ENCODE measurements at places on chromosomes 16 and 17.

GRCh38 chr17:33403194-33403593 lies 110.1 kb upstream of the ASIC2 start:
- no peak for DNase-seq

DNA sequence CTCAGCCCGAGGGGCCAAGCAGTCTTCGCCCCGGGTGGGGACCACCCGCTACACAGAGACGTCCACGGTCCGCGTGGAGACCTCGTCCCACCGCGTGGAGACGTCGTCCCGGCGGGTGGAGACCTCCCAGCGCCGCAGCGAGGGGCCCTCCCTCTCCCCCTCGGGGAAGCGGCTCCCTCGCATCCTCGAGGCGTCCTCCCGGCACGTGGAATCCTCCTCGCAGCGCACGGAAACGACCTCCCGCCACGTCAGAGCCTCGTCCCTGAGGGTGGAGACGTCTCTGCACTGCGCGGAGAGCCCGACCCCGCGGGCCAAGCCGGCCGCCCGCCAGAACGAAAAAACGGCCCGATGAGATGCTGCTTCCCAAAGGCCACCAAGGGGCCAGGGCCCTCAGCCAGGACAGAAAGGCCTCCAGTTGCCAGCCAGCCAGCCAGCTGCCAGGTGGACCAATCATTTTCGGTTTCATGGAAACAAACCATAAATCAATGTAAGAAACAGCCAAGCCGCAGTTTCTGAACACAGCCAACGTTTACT lies 424 bp downstream of the C17orf100 start:
- DNase-seq: no peak

- DNase-seq: no peak
These were observed 107.8 kb downstream of the MSI2 start for GRCh38 chr17:57363998-57364643.

GRCh38 chr16:22648141-22648540 lies 137.4 kb downstream of the NPIPB5 start:
- DNase-seq: no peak

DNA sequence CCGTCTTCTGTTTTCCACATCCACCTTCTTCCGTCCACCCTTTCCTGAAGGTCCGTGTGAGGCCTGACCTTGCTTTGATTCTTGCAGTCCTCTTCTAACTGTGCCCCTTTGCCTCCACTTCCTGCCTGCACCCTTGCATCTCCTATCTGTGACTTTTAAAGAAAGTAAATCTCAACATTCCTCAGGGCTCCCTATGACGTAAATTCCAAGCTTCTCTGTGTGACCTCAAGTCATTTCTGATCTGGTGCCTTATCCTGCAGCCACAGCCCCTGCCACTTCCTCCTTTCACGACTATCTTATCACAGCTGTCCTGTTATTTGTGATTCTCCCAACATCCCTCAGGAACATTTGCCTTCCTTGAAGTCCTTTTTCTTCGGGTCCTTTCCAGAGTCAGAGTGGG lies 520.5 kb downstream of the CDH13 start:
- no peak for DNase-seq

GRCh38 chr17:32880671-32881453 lies 3.9 kb upstream of the MYO1D start:
- no peak for DNase-seq

DNA sequence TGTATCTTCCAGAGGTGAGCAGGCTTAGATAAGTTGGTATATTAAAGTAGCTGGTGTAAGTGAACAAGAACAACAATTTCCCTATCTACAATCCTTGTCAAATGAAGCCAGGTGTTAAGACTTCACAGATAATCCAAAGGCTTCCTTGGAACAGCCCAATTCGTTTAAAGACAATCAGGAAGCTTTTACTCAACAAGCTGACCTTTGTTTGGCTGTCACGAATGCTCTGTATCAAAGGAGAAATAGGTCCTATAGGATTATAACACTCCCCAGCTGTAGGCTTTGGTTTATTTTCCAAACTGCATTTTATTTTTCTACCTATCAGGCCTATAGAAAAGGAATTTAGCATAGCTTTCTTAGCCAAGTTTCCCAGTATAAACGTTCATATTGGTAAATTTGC lies 766.5 kb upstream of the GOT2 start:
- no peak for DNase-seq

GRCh38 chr17:75152922-75153779 lies 1.2 kb downstream of the JPT1 start:
- no peak for DNase-seq

- no peak for DNase-seq
These were observed 6.1 kb downstream of the DRG2 start for GRCh38 chr17:18093616-18094408.

GRCh38 chr17:7818746-7819645 lies 15.0 kb upstream of the KDM6B start:
- no peak for DNase-seq

DNA sequence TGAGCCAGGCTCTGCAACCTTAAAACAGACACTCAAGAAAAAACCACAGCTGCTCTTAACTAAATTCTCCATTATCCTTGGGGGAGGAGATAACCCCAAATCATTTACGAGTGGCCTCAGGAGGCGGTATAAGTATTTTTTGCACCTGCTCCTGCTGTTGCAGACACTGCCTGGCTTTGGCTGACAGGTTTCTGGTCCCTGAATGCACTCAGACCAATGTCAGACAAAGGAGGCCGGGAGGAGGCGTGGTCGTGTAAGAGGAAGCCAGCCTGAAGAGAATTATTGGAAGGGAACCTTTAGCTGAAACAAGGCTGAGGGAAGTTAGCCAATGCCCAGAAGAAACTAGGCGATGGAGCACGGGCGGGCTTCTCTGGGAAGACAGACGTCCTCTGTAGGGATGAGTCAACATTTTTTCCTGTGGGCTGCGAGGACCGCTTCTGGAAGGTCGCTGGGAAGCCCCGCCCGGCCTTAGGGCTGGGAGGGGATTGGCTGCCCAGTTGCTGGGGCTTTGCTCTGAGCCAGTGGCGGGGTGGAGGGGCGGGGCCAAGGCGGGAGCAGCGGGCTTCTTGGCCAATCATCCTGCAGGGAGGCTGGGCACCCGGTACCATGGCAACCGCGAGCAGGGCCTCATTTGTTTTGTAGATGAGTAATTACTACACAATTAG lies 82.3 kb downstream of the CCDC182 start:
- DNase-seq: peak; percentile 86

GRCh38 chr17:73271072-73271471 lies 9.4 kb upstream of the CPSF4L start:
- DNase-seq: no peak

DNA sequence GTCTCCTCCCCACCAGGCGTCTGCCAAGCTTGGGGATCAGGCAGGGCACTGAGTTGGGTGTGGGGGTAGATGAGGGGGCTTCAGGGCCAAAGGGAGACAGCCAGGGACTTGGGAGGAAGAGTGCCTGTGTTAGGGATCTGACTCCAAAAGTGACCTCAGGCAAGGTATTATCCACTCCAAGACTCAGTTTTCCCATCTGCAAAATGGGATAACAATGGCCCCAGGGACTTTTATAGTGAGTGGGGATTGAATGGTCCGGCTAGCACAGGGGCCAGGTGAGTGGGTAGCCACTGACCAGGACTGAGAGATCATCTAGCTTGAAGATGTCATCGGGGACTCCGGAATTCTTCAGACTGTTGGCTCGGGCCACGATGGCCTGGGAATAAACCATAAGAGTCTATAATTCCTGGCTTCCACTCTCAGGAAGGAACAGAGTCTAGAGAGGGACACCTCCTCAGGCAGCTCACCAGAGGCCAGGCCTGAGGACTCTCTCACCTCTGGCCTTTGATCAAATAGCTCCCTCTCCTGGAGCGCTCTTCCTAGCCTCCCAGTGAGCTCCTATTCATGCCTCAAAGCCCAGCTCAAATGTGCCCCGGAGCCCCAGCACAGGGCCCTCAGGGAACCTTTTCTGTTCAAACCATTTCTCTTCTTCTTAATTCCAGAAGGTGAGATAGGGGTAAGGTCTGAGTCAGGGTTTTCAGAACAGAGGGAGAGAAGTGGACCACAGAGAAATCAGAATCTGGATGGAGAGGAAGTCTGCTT lies 3.5 kb downstream of the FLII start:
- no peak for DNase-seq

GRCh38 chr17:60277258-60277657 lies 114.7 kb downstream of the USP32 start:
- no peak for DNase-seq

DNA sequence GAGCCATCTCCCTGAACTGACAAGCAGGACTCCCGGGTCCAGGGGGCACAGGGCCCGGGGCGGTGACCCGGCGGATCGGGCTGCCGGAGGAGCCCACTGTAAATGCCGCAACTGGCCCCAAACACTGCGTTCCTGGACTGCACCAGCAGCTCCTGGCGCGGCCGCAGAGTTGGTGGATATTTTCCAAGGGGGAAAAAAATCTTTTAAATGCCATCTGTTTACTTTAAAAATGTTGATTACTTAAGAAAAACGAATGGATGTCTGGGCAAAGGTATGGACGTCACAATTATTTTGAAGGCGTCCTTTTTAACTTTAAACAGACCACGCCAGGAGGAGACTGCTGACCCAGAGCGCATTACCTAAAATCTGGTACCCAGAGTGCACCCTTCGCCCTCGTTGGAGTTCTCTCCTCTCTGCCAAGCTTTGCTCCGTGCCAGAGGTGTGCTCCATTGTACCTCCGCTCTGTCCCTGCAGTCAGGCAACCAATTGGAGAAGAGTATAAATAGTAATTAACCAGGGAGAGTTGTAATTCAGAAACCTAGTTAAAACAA lies 3.4 kb downstream of the HS3ST3B1 start:
- no peak for DNase-seq

DNA sequence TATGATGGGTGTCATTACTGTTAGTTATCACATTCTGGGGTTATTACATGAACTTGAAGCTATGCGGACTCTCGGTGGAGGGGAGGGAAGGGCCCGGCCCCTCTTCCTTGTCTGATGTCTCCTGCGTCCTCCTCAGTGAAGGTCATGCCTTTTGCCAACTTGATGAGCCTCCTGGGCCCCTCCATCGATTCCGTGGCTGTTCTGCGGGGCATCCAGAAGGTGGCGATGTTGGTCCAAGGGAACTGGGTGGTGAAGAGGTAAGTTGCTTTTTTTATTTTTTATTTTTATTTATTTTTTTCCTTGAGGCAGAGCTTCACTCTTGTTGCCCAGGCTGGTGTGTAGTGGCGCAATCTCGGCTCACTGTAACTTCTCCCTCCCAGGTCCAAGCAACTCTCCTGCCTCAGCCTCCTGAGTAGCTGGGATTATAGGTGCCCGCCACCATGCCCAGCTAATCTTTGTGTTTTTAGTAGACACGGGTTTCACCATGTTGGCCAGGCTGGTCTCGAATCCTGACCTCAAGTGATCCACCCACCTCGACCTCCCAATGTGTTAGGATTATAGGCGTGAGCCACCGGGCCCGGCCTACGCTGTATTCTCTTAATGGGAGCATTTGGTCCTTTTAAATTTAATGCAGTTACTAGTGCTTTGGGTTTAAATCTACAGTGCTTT lies 21.6 kb downstream of the POLR3E start:
- no peak for DNase-seq

DNA sequence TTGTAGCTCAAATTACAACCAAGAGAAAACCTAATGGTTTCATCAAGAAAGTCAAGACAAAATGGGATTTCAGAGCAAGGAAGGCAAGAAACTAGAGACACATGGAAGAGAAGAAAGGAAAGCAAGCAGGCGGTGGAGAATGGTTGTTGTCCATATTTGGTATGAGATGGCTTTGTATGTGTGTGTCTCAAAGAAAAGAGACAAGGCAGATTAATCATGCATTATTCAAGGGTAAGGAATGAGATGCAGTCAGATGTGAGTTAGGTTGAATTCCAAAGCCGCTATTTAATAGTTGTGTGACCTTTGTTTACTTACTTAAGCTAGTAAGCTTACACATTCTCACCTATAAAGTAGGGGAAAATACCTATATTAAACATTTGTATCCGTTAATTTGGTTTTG lies 1029.6 kb downstream of the CDH11 start:
- DNase-seq: peak; percentile 28

DNA sequence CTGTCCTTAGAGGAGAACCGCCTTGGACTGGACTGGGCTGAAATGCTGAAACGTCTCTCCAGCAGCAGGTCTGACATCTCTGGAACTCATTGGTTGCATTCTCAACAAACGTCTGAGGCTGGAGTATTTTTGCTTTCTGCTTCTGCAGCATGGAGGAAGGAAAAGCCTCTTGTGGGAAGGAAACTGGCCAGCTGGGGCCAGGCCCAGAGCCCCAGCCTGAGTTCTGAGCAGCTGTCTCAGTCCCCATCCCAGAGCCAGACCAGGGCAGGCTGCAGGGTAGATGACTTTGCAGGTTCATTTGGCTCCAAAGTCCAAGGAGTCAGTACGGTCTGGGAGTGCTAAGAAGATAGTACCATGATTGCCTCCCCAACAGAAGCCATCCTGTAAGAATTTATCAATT lies 18.3 kb downstream of the TEKT3 start:
- no peak for DNase-seq

- DNase-seq: no peak
These were observed 612.5 kb downstream of the KCNJ18 start for GRCh38 chr17:22304667-22305303.

- DNase-seq: no peak
These were observed 57.1 kb downstream of the ENGASE start for GRCh38 chr17:79131701-79132100.

- no peak for DNase-seq
These were observed 273.6 kb downstream of the GRIN2A start for GRCh38 chr16:9908613-9909012.

- DNase-seq: peak; percentile 23
These were observed 32.2 kb downstream of the HSD17B2 start for GRCh38 chr16:82067042-82067803.

- no peak for DNase-seq
These were observed 30.6 kb downstream of the IL21R start for GRCh38 chr16:27432558-27432957.

GRCh38 chr16:56673921-56674320 lies 4.3 kb downstream of the MT1H start:
- no peak for DNase-seq

- no peak for DNase-seq
These were observed 16.2 kb downstream of the ZNF276 start for GRCh38 chr16:89737341-89738071.

GRCh38 chr17:73315471-73315870 lies 3.7 kb upstream of the CDC42EP4 start:
- no peak for DNase-seq

Measured in AG09309 (cell line).